ENCODE measurements at places on chromosomes 4 and X. TPM values are rescaled to one million over a fixed set of nuclear protein-coding genes. Genes with fewer than 3 reads are reported as not detected.
A peak's percentile ranks its signal among the peaks of the same experiment; 100 is the strongest.

Gene GLUD2
- total RNA-seq, result 1.7 TPM

Gene HTN3
- not detected for total RNA-seq

Gene MAML3
- total RNA-seq, result 8.7 TPM

Gene HPGD
- total RNA-seq, result 134 TPM

Gene ZNF595
- 29.9 TPM for total RNA-seq

Gene MAGEA2B
- total RNA-seq, result not detected

Gene ADAM29
- total RNA-seq, result not detected

DNA sequence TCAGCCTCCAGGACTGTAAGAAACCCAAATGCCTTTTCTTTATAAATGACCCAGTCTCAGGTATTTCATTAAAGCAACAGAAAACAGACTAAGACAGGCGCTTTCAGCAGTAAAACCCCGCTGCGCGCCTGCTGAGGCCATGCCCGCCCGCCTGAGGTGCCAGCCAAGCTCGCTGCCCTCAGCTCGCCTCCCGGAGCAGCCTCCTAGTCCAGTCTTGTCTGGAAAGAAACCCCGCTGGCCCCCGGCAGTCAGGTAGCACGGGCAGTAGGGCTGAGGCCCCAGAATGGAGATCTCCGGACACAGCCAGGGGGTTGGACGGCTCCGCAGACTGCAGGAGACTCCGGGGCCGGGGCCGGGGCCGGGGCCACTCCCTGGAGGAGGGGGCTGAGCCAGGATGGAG is 31.7 kb downstream of the ZFYVE28 start:
- no peak for DNase-seq

- peak; percentile 100 for DNase-seq
Observed at GRCh38 chr4:2536193-2537010, at the start of gene FAM193A. Gene FAM193A, plus strand, starts transcription at chr4:2536647. Its CDS starts 269 bp downstream, at chr4:2536916.

DNA sequence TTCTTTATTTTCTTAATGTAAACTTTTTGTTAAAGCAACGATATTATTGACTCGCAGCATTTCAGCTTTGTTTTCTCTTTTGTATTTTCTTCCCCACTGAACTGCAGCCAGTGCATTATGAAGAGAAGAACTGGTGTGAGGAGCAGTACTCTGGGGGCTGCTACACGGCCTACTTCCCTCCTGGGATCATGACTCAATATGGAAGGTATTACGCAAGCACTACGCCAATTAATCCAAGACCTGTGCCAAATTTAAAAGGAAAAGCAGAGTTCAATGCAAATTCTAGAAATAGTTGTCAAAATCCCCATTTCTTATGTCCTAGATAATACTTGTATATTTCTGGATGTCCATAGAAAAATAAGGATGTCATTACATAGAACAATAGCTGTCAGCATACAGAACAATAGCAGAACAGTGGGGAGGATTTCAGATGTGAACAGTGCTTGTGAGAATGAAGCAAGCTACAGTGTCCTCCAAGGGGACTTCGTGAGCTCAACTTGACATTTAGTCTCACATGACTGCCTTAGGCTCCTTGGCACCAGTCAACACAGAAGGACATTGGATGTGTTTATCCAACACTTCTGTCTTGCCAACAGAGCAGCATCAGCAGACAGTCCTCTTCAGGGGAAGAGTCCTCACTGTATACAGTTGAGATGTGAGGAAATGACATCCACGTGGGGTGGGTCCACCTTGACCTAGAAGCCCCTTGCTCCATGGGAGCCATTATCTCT is 85.9 kb downstream of the MAOA start:
- DNase-seq, result no peak

- no peak for DNase-seq
Observed at GRCh38 chr4:8560265-8561047, 19.7 kb upstream of the GPR78 start.

DNA sequence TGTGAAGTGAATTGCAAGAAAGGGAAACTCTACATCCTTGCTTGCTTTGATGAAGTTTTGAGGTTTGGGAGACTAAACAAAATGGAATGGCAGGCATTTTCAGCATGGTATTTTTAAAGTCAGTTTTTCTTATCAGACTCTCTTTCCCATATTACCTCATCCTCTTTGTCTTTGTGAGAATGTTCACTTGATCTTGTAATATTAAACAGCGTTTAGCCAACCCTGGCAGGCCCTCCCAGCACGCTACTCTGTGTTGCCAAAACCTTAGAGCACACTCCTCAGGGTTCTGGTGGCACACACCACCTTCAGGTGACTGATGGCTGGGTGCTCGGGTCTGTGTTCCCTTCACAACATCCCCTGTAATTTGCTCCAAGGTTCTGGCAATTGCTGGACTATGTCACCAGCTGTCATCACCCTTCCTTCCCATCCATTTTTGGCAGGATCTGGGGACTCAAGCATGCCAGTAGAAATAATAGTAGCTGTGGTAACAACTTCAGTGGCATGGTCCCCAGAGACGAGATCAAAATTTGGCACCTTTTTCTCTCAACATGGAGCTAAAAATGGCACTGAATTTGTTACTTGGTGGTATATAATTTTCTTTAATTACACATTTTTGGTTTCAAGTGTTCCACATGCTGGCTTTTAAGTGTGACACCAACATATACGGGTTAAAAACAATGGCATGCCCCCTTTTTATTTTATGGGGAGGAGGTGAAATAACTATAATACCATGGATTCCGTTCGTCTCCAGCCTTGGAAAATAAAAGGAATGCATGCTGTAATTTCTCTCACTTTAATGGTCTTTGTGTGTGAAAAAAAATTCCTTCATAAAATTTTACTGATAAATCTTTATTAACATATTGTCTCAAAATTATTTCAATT is 273.1 kb downstream of the DCTD start:
- DNase-seq, result no peak

DNA sequence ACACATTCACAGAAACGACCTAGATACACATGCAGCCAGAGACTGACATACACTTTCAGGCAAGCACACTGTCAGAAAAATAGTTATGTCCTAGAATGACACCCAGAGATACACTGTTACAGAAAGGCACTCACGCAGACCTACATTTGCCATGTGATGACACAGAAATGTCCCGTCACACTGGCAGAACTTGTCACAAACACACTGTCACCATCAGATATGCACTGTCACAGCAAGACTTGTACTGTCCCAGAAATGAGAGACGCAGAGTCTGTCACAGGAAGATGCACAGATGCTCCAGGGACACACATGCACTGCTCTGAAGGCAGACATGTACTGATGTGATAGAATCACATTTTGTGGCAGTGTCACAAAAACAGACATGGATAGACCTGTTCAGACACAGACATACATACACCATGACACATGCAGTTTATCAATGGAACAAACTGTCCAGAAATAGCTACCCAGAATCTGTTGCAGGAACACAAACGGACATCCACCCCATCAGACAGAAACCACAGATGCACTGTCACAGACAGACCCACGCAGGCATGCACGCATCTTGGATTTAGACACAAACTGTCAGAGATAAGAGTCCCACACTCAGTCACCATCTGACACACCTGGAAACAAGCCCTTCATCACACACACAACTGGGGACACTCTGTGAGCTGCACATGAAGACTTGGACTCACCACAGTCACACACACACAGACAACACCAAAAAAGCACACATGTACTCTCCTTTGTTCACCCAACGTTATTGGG is 1.3 kb upstream of the PIM2 start:
- no peak for DNase-seq

DNA sequence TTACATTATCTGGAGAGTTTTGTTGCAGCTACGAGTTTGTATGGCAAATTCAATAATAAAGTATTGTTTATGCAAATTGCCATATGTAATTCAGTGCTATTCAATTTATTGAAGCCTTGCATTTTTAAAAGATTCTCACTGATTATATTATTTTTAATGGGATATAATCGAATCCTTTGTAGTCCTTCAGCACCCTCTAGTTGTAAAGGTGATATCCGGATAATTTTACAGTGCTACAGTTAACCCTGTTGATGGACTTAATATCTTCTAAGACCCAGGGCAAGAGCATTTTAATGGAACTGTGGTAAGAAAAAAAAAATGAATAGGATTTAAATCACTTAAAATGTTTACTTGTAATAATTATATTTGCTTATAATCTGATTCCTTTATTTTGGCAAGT is 48.5 kb upstream of the GRIA2 start:
- DNase-seq, result no peak

GRCh38 chr4:138510053-138510452 is 267.9 kb upstream of the SLC7A11 start:
- DNase-seq, result no peak

- no peak for DNase-seq
Observed at GRCh38 chrX:47644557-47645091, 5.7 kb downstream of the ELK1 start.

DNA sequence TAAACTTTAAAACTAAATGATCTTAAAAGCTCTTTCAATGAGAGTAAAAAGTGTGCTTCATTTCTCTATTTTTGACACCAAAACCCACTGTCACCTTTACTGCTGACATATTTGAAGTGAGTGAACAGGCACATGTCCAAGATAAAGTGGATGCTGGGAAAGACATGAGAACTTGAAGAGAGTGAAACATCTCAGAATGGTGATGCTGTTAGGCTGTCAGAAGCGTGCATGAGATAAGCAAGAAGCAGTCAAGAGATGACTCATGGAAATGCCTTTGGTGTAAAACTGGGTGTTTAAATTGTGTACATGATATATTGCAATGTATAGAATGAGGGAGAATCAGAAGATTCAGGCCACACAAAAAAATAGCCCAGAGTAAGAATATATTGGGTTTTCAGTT is 21.8 kb upstream of the GBA3 start:
- no peak for DNase-seq
